AG04450 (cell line): ENCODE measurements at places on chromosomes 6 and 20. TPM values are rescaled to one million over a fixed set of nuclear protein-coding genes. Genes with fewer than 3 reads are reported as not detected.

Gene ULBP2
- 6.3 and 7.9 TPM in 2 replicates for polyA plus RNA-seq

Gene SIRPB2
- not detected in 2 replicates for polyA plus RNA-seq

Gene CDH22
- polyA plus RNA-seq: not detected in 2 replicates

Gene C20orf204
- polyA plus RNA-seq: 0.01 and 0.07 TPM in 2 replicates

- no peak for DNase-seq
Observed at GRCh38 chr6:106750142-106750918, 121.0 kb downstream of the QRSL1 start.

DNA sequence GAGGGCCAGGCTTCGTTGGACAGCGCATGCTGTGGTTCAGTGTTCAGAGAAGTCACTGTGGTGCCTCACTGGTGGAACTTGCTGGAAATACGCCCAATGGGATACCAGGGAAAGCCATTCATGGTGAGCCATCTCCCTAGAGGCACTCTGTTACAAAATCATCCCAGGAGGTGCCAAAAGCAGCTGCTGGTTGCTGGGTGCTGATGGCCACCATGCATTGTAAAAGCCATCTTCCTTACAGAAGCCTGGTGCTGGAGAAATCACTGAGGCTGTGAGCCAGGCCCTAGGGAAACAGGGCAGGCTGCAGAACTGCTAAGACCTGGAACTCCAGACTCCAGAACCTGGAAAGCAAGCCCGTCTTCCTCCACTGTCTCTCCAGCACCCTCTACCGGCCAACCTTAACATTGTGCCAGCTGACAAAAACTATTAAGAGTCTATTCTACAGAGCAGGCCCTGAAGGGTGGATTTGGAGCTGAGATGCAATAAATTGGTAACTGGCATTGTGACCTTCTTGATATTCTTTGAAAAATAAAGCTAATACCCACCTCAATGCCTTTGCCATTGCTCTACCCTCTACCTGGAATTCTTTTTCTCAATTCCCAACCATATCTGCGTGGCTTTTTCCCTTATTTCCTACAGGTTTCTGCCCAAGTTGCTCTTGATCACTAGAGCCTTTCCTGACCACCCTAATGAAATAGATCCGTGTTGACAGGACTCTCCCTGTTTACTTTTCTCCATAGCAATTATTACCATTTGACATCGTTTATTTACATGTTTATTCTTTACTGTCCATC lies 18.5 kb downstream of the SNRPB start:
- DNase-seq: no peak

DNA sequence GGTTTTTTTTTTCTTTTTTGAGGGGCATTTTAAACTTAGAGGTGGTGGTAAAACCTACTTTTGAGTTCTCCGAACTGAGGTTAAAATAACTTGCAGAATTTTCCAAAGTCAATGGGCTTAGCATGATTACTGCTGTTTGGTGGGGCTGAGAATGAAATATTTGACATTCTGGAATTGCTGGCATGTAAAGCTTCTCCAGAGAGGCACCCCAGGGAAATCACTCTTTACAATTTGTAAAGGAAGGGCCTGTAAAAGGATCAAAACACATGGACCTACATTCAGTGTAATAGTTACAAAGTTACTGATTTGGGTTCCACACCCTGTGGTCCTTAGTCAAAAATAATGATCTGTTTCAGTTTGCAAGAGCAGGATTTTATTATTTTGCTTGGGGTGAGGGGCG lies 5.5 kb downstream of the FAM217B start:
- no peak for DNase-seq
